NCI-H526 treated with DMSO at 0.1 percent for 48 hours (cell line): ENCODE measurements at places on chromosomes 2 and 18.
A peak's percentile ranks its signal among the peaks of the same experiment; 100 is the strongest.

DNA sequence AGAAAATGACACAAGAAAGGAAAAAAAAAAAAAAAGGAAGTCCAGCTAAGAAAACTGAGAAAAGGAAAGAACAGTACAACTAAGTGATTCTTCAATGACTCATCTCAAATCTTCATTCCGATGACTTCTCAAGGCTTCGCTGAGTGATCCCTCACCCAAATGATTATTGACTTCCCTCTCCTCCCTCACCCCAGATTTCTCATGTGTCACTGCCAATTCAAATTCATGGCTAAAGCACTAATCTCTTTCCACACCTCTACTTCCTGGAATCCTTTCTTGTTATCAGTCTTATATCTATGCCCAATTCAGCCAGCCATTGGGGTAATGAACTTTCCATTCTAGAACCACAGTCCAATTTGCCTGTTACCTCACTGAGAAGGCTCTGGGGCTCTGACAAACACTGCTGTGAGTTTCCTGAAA, 7.2 kb upstream of the ABCB11 start:
- no peak for DNase-seq

GRCh38 chr2:6352247-6352646, 513.5 kb downstream of the CMPK2 start:
- DNase-seq = no peak

GRCh38 chr2:235146206-235146605, 194.4 kb downstream of the SH3BP4 start:
- no peak for DNase-seq

DNA sequence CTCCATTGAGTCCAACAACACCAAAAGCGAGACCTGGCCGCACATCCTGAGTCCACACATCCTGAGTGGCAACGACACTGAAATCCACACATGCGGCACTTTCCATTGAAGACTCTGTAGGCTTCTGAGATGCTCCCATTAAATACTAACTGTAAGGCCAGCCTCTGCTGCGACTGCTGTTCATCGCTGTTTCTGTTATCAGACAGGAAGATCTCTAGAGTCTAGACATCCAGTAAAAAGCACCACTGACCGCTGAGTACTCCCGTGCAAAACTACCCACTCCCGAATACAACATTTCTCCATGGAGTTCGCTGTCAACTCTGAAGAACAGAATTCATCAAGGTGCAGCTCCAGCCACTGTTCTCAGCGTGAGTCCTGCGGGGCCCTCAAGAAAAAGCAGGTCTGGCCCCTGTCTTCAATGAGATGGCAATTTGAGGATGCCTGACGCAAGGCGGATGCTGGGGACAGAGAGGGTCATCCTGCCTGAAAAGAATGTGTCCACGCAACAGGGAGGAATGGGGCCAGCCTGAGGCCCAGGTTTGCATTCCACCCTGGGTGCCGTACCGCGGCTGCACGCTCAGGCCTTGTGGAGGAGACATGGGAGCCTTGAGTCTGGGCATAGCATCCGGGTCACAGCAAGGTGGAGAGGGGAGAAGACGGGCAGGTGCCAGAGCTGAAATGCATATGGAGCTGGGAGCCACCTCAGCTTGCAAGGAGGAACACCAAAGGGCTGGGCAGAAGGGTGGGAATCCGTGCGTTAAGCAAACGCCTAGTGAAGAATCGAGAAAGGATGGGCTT, 61.9 kb downstream of the ZNF516 start:
- DNase-seq = no peak

DNA sequence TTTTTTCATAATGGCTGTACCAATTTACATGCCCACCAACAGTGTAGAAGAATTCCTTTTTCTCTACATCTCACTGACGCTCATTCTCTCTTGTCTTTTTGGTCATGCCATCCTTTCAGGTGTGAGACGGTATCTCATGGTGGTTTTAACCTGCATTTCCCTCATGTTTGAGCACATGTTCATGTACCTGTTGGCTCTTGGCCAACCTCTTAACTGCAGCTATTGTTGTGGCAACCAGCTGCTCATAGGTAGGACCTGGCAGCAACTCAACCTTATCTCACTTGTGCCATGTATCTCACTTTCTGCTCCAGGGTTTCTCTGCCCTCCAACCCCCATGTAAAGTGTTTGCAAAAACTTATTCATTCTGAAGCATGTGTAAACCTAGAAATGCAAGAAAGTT, 167.5 kb downstream of the UPP2 start:
- DNase-seq = no peak

DNA sequence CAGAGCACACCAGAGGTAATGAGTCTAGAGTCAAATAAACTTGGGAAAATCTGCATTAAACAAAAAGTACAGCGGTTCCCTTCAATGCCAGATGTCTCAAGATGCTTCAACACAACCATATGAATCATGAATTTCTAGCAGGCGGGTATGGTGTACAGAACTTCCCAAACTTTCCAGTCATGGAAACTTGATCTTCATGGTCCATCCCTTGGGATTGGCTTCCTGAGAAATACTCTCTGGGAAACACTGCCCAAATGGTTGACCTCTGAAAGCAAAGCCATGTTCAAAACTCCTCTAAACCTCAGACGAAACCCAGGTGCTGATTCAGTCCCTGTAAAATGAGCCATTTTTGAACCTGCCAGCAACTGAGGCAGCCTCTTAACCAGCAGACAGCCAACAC, 16.4 kb upstream of the TMEM247 start:
- DNase-seq = no peak

DNA sequence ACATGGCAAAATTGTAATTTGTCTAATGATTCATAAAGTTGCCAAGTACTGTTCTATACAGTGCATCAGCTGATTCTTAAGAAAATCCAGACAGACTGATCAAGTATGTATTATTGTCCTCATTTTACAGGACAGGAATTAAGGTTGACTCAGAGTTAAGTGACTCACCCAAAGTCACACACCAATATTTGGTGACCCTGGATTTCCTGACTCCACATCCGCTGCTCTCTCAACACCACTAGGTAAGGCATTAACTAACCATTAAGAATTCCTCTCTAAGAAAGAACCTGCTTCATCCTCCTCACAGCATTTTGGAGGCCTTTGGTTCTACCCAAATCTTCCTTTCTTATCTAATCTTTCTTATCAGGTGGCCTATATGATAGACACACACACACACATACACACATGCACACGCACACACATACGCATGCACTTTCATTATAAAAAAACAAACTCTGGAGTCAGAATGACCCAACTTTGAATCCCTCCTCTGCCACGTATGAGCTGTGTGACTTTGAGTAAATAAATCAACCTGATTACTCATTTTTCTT, 150.8 kb downstream of the ANKRD44 start:
- no peak for DNase-seq

DNA sequence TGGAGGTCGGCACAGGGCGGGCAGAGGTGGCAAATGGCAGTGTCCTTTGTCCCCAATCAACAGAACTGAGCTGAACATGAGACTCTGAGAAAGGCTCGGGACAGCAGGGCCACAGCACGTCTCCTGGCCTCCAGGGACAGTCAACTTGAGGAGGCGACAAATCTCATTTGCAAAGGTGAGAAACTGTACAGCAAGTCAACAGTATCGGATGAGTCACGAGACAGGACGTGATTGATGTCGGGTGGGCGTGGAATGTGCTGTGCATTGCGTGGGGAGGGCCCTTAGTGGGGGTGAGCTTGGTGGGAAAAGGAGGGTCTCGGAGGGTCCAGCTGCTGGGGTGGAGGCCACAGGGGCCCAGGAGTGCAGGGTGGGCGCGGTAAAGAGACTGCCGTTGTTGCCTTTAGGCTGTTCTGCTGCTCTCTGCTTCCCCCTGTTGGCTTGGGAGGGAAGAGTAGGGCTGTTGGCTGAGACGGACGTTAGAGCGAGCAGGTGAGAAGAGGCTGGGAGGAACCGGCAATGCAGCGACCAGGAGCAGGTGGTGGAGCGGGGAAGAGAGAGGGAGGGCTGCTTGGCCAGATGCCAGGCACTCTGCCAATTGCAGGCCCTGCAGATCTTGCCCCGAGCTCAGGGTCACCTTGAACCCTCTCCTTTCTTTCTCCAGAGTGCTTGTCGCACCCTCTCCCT, 164.3 kb downstream of the BCL2 start:
- DNase-seq = peak; percentile 95

DNA sequence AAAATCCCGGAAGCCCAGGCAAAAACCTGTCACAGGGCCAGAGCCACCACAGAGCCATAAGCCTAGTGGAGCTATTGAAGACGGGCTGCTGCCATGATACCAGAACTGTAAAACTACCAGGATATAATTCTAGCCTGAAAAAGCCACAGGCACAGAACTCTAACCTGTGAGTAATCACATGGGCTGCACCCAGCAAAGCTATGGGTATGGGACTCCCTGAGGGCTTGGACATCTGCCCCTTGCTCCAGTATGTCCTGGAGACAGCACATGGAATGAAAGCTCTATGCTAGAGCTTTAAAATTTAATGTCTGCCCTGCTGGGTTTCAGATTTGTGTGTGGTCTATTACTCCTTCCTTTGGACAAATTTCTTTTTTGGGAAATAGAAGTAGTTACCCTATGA, 2183.6 kb upstream of the CELF4 start:
- no peak for DNase-seq

DNA sequence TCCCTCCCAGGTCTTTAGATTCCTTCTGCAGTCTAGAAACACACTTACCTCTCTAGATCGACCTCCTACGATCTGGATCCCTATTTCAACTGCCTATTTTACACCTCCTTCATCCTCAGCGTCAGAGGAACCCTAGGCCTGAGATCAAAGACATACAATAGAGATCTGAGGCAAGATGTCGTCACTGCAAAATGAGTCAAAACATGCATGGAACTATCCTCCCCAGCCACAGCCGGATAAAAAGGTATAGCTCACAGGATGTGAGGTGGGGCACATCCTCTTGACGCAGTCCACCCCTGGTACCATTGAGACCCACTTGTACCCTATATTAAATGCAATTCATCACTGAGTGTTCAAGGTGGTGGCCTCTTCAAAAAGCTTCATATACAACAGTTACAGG, 63.7 kb upstream of the DNAJC10 start:
- no peak for DNase-seq

- DNase-seq = no peak
Observed at GRCh38 chr18:4871197-4871596, 325.9 kb downstream of the AKAIN1 start.

- no peak for DNase-seq
Observed at GRCh38 chr2:236870370-236870769, 215.3 kb upstream of the COPS8 start.

DNA sequence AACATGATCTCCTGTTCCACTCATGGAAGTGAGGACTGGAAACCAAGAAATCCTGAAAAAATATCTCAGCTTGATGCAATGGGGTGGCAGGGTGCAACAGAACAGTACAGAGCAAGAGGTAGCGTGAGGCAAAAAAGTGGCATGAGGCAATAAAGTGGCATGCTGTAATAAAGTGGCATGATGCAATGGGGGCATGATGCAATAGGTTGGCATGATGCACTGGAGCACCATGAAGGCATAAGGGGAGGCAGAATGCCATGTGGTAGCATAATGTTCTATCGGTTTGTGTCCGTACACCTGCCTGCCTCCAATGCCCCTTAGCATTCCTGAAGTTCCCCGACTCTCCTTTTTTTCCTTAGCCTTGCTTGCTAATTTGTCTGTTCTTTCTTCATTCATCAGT, 648.4 kb downstream of the TMEM182 start:
- no peak for DNase-seq

GRCh38 chr2:229852565-229852964, 69.2 kb downstream of the TRIP12 start:
- DNase-seq = no peak

- no peak for DNase-seq
Observed at GRCh38 chr2:226354434-226354833, 445.2 kb downstream of the IRS1 start.
